ENCODE measurements at places on chromosomes 13 and 19.

DNA sequence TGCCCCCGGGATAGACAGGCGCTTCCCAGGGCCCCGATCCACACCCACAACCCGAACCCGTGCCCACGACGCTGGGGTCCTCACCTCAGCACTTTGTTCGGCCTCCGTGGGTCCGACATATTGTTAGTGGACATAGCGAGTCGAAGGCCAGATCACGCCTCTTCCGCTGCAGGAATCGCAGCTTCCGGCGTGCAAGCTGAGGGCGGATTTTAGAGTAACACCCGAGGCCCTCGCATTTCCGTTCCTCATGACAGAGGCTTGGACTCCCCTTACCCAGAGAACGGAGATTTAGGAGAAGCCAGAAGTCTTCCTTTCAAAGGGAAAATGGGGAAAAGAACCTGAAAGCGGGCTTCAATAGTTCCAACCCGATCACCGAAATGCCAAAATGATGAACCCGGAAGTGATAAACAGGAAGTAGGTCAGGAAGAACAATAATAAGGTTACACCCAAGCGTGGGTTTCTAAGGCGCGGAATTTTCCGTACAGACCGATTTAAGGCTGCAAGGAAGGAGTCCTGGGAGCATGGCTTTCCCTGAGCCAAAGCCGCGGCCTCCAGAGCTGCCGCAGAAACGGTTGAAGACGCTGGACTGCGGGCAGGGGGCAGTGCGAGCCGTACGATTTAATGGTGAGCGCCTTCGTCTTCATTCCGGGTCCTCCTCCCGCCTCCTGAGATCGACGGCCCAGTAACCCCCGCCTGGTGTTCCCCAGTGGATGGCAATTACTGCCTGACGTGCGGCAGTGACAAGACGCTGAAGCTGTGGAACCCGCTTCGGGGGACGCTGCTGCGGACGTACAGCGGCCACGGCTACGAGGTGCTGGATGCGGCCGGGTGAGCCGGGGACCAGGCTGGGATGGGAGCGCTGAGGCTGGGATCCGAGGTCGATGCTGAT lies 2.9 kb downstream of the WDR83 start:
- DNase-seq = peak; percentile 85

DNA sequence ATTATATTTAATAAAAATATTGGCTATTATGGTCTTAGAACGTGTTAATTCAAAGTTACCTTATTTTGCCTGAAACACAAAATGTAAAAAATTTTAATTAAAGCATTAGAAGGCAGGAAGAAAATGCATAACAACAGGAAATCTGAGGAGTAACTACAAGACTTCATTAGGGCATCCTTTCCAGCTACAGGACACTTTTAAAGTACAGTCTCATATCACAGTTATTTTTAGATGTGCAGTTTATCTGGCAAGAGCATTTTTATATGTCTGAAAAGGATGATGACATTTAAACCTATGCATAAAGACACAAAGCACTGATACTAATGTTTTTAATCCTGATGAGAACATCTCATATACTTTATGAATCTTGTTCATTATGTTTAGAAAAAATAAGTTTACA lies 247.5 kb downstream of the VWA8 start:
- no peak for DNase-seq

DNA sequence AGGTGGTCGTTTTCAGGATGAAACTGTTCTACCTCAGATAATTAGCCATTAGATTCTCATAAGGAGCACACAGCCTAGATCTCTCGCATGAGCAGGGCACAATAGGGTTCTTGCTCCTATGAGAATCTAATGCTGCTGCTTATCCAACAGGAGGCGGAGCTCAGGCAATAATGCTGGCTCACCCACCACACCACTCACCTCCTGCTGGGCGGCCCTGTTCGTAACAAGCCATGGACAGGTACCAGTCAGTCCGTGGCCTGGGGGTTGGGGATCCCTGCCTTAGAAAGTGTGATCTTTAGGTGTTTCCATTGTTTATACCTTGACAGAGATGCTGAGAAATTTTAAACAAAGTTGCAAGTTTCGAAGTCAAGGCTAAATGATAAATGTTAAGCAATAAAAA lies 344.6 kb upstream of the HTR2A start:
- DNase-seq = no peak

- DNase-seq = peak; percentile 38
Observed at GRCh38 chr19:46659151-46660007, 1.6 kb downstream of the DACT3 start.

DNA sequence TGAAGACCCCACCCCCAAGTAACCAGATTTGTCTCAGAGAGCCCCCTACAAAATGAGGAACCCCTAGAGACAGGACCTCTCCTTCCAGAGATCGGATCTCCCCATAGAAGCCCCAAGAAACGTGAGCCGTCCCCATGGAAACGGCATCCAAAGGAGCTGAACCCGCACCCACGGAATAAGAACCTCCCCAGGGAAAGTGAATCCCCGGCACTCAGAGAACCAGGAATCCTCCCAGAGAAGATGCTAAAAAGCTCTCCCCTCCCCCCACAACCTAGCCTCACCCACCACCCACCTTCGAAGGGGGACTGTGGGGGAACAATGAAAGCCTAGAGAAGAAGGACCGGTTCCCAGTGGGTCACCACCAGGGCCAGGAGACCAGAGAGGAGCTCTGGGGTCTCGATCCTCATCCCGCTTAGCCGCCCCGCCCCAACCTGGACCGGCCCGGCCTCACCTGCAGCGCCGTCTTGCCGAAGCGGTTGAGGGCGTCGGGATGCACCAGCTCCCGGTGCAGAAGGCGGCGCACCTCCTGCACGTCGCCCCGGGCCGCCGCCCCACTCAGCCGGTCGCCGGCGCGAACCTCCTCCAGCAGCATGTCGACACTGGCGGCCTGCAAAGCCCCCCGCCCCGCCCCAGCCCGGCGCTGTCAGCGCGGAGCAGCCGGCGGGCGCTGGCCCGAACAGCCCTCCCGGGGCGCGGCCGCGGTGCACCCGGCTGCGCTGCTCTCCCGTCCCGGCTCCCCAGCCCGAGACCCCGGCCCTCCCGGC lies 535 bp downstream of the CDKN2D start:
- no peak for DNase-seq

- no peak for DNase-seq
Observed at GRCh38 chr19:14674764-14675163, at the start of gene ADGRE3. TSS of gene ADGRE3 (minus strand) at chr19:14674844. CDS start at chr19:14674770, 74 bp downstream.

- no peak for DNase-seq
Observed at GRCh38 chr19:40281381-40282208, 3.5 kb downstream of the AKT2 start.

DNA sequence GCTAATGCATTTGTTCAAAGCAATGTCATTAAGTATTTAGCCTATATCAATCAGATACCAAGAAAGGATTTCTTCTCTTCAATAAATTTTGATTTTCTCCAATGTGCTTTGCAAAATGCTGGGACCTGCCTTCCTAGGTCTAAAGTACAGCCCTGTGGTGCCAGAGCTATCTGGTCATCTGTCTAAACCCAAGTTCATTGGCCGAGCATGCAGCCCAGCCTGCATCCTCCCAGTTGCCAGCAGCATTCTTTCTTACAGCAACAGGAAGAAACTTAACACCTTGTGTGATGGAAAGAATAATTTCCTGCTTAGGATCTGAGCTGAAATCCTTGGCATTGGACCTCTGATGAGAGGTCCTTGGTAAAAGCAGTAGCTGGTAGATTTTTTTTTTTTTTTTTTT lies 310.0 kb downstream of the RBM26 start:
- no peak for DNase-seq

- no peak for DNase-seq
Observed at GRCh38 chr13:54337540-54337939, 1308.9 kb downstream of the OLFM4 start.

- DNase-seq = no peak
Observed at GRCh38 chr13:29991343-29991742, 140.9 kb upstream of the UBL3 start.

DNA sequence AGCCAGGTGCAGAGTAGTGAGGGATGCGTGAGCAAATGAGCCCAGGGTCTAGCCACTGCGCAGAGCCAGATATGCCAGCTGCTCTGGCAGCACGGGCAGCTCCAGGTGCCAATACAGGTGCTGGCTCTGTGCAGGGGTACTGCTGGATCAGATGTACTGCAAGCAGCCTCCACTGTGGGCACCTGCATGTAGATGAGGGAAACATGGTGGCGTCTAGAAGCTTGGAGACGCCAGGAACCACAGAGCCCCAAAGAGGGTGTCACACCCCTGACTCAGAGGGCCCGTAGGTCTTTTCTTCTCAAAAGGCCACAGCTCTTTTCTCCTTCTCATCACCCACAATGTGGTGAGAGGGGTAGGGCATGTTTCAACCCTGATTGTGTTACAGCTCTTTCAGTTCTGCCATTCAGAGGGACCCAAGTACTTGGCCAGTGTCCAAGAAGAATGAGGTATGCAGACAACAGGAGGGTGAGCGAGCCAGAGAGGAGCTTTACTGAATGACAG lies 244.4 kb upstream of the SLITRK1 start:
- no peak for DNase-seq

DNA sequence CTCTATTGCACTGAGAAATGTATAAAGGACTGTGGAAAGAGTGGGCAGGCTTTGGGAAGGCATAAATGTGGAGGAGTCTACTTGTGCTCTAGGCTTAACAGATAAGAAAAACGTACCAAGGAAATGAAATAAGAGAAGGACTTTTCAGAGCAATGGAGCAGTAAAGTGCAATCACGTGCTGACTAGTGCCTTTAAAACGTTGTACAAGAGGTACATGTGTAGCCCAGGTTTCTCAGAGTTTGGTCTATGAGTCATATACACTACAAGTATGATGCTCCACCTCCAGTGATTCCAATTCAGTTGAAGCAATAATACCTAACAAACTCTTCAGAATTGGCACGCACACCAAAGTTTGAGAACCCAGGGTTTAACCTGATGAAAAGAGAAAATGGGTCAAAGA lies 13.4 kb upstream of the FNDC3A start:
- DNase-seq = no peak

DNA sequence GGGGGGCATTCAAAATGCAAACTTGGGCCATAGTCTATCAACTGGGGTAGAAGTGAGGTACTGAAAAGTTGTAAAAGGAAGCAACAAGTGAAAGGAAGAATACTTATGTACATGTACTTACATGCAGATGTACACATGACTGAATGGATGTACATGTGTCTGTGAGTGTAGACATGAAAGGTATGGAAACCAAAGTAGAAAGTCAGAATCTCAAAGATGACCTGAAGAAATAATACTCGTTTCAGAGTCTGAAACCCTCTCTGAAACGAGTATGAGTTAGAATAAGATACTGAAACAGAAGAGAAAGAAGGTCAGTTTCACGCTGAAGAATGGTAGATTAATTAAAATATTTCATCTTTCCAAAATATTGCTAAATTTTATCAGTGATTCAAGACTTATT lies 13.9 kb downstream of the DZIP1 start:
- DNase-seq = no peak

- no peak for DNase-seq
Observed at GRCh38 chr19:17671906-17672305, 16.2 kb downstream of the UNC13A start.

GRCh38 chr13:46010148-46010547 lies 42.4 kb downstream of the ZC3H13 start:
- DNase-seq = no peak

DNA sequence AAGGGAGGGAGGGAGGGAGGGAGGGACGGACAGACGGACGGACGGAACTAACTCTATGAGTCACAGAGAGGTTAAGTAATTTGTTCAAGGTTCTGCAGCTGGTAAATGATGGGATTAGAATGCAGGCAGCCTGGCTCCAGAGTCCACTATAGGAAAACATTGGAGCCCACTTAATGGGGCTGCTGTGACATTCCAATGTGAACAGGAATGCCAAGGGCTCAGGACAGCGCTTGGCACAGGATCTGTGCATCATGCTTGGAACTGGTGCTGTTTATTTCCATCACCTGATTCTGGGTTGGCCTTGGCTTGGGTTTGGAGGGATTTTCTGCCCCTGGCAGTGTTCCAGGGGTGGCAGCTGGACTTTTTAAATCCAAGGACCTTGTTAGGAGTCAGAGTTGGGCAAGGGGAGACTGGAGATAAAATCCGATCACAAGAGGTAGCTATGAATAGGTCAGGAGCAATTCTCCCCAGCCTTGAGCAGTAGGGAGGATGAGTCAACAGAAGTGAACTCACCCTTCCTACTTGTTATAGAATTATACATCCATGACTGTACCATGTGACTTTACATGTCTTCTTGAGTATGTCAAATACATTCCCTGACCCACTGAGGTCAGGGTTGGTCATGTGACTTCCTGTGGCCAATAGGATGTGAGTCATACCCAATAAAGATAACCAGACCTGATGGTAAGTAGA lies 7.8 kb upstream of the HIF3A start:
- no peak for DNase-seq

DNA sequence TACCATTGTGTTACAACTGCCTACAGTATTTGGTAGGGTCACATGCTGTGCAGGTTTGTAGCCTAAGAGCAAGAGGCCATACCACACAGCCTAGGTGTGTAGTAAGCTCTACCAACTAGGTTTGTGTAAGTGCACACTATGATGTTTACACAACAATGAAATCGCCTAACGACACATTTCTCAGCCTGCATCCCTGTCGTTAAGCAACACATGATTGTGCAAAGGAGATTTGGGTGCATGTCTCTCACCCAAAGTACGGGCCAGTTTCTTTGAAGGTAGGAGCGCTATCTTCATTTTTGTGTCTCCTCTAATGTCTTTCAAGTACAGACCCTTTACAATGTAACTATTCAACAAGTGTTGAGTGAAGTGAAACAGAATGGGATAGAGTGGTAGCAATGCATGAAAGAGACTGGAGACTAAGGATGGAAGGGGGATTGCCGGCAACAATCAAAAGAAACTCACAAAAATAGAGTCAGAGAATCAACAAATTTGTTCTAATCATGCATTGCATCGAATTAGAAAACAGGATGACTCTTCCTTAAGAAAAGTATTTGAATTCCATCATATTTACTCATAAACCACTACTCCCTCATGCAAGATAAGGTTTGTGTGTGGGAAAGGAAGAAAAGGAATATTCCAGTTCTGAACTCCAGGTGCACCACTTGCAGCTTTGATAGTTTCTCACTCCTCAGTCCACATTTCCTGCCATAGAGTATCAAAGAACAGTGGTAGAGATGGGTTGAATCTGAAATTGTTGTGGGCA lies 60.2 kb upstream of the TNFRSF19 start:
- no peak for DNase-seq

DNA sequence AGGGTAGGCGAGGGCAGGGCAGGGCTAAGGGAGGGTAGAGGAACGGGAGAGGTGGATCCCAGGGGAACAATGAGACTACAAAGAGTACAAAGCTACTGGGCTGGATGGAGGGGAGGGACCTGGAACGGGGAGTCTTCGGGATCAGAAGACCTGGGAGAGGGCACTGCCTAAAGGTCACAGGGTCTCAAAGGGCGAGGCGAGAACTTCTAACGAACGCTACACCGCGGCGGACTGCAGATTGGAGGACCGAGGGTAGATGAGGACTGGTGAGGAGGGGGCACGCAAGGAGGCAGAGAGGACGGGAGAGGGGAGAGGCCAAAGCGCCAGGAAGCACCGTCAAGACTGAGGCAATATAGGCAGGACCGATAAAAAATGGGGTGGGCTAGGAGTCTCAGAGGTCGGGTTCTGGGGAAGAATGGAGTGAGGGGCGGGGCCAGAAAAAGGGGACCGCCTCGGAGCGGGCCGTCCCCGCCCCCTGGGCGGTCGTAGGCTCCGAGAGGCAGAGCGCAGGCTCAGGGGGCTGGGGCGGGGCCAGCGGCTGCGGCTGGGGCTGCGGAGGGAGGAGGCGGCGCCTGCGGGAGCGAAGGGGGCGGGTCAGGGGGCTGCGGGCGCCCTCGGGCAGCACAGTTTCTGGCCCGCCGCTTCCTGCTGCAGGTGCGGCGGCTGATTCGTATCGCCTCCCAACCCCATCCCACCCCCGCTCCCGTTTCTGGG lies 1.3 kb upstream of the KCNC3 start:
- no peak for DNase-seq

GRCh38 chr19:5809053-5809452 lies 4.2 kb downstream of the NRTN start:
- DNase-seq = no peak
